NCI-H1048 (cell line): ENCODE measurements at places on chromosomes 3 and 15.

DNA sequence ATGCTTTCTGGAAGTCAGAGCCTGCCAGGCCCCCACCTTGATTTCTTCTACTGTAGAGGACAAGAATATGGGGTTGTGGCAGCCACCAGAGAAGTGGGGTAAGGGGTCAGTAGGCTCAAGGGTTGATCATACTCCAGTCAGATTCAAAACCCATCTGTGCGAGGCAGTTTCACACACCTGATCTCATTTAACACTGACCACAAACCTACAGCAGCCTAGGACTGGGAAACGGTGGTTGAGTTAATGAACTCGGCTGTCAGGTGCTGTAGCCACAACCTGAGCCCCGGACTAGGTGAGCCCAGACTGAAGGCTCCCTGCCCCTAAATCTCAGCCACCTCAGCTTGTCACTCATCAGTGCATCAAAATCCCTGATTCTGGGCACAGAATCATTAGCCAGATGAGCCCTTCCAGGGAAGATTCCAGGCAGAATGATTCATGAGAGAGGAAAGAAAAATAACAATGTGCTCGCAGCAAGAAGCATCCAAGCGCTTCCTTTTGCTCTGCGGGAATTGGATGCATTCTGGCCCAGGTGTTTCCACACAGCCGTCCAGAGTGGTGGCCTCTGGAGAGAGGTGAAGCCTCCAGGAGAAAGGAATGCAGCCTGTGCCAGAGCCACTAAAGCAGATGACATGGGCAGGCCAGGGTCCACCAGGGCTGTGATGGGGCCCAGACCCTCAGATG lies 102.1 kb downstream of the SRGAP3 start:
- no peak for DNase-seq

GRCh38 chr3:45473841-45474240 lies 85.5 kb downstream of the LARS2 start:
- DNase-seq, result no peak

DNA sequence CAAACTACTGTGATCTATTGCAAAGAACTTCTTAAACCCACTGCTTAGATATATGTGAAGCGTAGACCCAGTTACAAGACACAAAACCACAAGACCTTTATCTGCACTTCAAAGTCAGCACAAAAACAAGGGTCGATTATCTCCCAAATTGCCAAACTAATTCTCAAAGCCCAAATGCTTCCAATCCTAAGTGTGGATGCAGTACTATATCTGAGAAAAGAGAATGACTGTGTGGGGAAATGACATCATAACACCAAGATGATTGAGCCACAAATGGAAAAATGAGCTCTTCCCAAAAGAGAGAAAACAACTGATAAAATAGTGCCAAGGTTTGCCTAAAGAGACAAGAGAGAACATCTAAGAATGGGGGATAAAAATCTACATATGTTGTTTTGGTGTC lies 86.2 kb downstream of the MEIS2 start:
- DNase-seq, result no peak

DNA sequence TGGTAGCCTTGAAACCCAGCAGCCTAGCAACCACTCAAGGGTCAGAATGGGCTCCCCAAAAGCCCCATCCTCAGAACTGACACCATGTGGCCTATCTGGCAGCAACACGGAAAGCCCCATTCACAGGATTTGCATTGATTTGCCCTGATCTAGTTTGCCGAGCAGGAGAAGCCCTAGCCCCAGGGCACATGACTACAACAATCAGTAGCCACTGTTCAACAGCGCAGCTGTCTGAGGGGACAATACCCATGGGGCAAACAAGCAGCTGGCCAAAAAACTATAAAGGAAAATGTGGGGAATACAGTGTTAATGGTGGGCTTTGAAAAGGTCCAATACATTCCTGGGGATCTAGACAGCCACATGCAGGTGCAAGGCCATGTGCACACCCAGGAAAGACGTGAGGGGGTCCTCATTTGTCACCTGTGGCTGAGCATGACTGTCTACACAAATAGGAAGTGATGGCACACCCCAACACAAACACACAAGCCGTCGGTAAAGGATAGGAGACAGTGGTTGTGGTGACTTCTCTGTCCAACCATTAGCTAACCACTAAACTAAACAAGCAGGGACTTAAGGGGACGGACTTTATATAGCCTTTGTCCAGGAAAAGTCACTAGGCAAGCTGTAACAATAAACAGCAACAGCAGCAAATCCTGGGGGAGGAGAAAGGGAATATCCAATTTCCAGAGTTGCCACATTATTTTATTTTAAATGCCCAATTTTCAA lies 113.7 kb downstream of the LRIG1 start:
- DNase-seq, result no peak

GRCh38 chr3:155038203-155038554 lies 41.9 kb upstream of the MME start:
- DNase-seq, result no peak

- DNase-seq, result no peak
These were observed 104.9 kb downstream of the CGNL1 start for GRCh38 chr15:57481038-57481705.

DNA sequence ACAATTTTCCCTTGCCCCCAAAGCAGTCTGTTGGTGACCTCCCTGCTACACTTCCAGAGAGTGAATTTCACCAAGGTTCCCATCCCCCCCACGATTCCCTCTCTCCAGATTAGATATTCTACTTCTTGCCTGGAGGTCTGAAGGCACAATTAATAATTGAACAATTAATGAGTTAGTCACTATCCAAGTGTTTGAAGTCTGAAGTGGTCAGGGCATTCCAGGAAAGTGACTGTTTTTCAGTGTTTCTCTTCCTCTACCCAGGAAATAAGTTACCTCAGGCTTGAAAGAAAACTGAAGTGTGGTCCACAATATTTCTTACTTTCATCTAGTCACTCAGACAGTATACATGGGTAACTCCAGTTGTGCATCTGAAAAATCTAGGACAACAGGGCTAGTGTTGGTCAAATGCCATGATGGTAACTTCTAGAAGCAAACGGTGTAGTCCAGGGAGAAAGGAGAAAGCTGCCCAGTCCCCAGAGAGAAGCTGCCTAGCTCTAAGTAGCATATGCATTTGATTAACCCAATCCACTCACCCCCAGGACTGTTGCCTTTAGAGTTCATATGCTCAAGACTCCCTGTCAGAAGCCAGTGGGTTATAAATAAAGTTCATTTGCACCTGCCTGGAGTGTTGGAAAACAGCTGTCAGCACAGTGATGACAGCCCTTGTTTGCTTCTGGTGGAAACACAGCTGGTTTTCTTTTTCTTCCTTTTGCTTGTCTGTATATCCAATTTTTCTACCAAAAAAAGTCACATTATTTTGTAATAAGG lies 2.3 kb upstream of the TM4SF4 start:
- no peak for DNase-seq

GRCh38 chr3:73999501-73999900 lies 374.8 kb upstream of the PDZRN3 start:
- no peak for DNase-seq

DNA sequence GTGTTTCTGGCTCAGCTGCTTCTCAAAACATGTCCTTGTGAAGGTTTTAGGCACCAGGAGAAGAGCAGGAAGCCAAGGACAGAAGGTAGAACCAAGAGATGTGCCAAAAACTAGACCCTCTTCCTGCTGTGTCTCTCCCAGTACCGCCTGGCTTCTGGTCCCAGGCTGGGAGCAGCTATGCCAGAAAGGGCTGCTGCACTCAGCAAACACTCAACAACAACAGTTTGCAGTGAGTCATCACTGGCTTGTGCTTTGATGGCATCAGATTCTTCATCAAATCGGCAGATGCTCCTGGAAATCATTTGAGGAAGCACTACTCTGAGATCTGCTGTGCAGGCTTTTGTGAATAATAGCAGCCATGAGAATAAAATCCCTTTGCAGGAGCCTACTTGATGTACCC lies 63.2 kb downstream of the DGKG start:
- DNase-seq, result no peak

- no peak for DNase-seq
These were observed 124.8 kb upstream of the NECTIN3 start for GRCh38 chr3:110946810-110947209.

- no peak for DNase-seq
These were observed 101.5 kb downstream of the SHQ1 start for GRCh38 chr3:72746430-72747411.

DNA sequence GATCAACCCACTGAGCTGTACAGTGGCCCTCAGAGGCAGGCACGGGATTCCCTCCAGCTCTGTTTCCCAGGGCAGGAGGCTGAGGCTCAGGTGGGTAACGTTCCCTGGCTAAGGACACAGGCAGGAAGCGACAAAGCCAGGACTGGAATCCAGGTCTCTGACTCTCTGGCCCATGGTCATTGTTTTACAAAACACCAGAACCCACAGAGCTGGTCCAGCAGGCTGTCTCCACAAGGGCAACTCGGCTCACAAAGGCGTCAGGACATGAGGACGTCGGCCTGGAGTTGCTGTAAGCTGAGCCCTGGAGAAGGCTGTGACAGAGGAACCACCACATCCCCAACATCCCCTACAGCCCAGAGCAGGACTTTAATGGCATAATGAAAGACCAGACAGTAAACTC lies 30.7 kb downstream of the NUP210 start:
- no peak for DNase-seq

DNA sequence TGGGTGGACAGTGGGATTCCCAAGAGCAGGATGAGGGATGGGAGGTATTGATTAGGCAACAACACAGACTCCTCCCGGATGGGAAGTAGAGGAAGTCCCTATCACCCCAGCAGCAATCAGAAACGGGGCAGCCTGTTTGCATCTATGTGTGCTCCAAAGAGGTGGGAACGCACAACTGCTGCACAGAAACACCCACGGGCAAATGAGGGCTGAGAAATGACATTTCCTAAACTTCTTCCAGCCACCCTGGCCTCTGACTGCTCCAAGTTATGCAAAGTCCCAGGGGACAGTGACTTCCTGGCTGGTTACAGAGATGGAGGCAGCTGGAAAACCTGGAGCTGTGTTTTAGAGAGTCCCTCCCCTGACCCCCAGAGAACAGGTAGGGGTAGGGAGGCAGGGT lies 42.6 kb downstream of the HCN4 start:
- no peak for DNase-seq

- DNase-seq, result no peak
These were observed 530.8 kb downstream of the SHQ1 start for GRCh38 chr3:72317491-72317890.

DNA sequence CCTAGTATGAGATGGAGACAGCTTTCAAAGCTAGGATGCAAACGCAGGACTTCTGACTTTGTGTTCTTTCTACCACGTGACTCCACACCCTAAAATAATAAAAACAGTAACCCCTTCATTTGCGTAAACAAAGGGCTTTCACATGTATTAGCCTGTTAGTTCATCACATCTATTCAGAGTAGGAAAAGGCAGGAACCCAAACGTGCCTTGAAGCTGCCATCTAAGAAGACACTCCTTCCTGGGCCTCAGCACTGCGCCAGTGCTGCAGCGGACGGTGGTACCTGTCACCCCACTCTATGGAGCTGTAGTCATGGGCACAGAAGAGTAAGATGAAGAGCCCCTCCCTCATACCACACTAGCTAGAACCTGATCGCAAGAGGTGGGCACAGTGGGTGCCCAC lies 34.3 kb downstream of the PLD1 start:
- DNase-seq, result no peak

DNA sequence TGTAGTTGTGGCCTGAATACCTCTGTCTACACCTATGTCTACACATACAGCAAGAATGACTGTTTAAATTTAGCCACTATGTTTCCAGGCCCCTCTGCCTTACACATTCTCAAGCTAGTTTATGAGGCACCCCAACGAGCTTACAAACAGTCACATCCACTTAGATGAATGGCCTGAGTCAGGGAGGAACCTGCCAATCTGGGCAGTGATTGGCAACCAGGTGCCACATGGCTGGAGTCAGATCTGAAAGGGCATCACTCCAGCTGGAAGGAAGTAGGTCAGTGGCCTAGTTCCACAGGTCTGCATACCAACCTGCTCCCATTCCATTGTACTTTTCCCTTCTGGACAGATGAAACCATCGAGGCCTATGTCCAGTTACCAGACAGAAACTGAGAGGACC lies 136.3 kb downstream of the FOXP1 start:
- no peak for DNase-seq

DNA sequence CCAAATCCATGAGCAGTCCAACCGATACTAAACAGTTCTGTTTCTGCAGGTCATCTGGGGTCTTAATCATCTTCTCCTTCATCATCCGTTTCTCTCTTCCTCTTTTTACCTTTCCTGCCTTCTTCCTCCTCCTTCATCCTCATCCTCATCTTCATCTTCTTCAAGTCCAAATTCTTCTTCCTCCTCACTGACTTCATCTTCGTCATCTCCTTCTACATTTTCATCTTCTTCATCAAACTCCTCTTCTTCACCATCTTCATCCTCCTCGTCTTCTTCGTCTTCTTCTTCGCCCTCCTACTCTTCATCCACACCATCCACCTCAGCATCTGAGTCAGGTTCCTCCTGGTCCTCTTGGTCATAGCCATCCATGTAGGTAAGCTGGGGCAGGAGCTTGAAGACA lies 14.2 kb upstream of the COMMD4 start:
- DNase-seq, result no peak

DNA sequence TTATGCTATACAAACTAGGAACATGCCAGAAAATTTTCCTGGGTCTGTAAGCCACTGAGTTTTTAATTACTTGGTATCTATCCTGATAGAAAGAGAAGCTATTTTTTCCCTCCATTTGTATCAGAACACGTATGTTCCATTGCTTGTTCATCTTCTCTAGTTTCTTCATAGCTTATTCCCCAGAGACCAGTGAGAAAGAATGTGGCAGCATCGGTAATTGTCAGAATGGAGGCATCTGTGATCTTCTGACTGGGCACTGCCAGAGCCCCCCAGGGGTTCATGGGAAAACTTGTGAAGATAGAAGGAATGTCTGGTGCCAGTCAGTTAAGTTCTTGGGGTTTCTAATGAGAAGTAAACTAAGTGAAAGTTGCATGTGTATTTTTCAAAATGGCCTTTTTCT lies 720.2 kb upstream of the GOLIM4 start:
- no peak for DNase-seq

- DNase-seq, result no peak
These were observed 45.8 kb upstream of the PCSK6 start for GRCh38 chr15:101535170-101535902.

GRCh38 chr3:12303993-12304392 lies 15.1 kb downstream of the PPARG start:
- DNase-seq, result no peak

DNA sequence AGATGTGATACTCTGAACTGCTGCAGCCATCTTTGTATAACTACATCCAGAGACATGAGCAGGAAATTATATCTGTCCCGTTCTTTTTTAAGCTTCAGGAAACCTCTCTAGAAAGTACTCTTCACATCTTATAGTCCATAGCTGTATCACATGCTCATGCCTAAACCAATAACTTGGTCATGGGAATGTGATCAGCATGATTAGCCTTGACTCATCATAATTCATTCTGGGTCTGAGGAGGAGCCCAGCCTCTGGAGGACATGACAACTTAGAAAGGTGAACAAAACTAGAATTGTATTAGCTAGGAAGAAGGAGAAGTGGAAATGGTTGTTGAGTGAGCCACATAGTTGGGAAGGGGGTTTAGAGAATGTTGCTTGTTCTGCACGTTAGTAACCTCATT lies 12.9 kb downstream of the PPM1L start:
- DNase-seq, result no peak

- DNase-seq, result no peak
These were observed 70.2 kb downstream of the ARHGAP31 start for GRCh38 chr3:119364401-119364800.

GRCh38 chr3:185207481-185207880 lies 46.4 kb downstream of the EHHADH start:
- DNase-seq, result no peak
